ENCODE measurements at places on chromosomes 16 and 17.

DNA sequence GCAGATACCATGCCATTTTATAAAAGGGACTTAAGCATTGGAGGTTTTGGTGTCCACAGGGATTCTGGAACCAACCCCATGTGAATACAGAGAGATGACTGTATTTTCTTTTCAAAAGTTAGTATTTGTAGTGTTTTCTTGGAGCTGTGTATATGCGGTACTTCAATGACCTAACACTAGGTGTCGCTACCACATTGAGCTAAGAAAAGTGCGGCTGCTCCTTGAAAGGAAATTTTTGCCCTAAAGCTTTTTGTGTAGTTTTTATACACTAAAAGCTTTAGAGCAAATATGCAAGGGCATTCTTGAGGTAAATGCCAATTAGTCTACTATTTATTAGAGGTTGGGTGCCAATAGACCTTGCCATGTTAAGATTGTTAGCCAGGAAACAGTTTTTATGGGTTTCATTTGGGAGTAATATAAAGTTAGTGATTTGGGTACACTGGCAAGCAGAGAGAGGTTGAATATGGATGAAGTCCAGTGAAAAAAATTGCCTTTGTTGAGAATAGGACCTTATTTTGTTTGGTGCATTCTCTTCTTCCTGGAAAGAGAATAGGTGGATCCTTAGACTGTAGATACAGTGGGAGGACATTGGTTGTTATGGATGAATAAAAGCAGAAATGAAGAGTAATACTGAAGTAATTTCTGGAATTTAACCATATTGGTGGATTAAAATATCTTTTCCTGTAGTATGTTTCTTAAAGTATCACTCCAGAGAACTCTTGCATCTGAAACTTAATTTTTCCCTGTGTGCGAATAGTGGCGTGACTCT lies 43.3 kb downstream of the BCAS3 start:
- no peak for DNase-seq

DNA sequence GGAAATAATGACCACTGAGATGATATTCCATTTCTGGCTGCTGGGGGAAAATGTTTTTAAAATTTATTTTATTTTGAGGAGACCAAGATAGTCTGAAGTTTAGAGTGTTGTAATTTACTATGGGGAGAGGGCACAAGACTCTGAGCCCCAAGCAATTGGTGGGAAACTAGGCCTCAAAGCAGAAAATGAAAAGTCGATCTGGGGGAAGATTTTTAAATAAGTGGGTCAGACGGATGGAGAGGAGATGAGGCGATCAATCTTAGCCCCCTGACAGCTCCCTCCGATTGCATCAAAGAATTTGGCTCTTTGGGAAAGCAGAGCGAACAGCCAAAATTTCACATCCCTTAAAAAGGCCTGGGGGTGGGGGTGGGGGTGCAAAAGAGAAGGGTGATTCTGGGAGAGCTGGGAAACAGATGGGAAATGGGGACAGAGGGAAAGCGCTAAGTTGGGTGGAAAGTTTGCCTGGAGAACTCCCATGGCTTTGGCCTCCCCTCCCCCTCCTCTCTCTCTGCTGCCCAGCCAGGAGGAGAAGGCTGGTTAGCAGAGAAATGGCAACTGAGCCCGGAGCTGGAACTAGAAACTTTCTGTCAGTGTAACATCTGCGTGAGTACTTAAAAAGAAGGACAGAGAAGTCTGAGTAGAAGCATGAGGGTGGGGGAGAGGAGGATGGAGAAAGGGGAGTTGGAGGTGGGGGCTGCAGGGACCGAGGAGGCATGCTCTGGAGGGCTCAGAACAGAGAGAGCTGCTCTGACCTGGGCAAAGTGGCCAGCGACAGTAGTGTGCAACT lies 1.4 kb upstream of the HOXB2 start:
- no peak for DNase-seq

GRCh38 chr17:38619937-38620550 lies 14.3 kb upstream of the SRCIN1 start:
- no peak for DNase-seq

GRCh38 chr16:3945751-3946603 lies 65.5 kb upstream of the CREBBP start:
- DNase-seq: peak; percentile 86

DNA sequence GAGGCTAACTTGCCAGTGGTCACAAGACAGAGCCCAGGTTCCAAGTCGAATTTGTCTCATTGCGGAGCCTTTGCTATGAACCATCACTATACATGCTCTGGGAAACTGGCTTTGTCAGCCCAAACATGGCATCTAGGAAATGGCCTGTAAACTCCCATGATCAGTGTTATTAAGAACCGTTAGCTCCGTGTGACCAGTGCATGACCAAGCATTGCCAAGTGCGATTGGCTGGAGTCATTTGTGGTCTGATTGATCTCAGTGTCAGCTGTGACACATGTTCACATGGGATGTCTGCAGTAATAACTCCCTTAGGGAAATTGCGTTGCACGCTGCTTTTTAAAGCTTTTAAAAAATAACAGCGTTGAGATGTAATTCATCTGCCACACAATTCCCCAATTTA lies 18.6 kb upstream of the CDH3 start:
- DNase-seq: no peak
